ENCODE measurements at places on chromosomes 11 and 22.

DNA sequence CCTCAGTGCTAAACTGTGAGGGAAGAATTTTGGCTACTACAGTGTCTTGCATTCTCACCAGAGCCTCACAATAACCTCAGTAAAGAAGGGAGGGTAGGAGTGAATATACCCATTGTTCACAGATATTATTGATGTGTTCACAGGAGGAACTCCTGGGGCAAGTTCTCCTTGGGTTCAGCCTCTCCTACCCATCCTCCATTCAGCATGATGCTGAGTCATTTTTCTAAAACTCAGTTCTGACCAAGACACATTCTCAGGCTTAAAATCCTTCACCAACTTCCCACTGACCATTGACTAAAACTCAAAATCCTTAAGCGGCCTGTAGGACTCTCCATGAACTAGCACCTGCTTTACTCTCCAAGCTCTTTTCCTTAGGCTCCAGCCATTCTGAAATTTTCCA, 48.7 kb downstream of the SYTL2 start:
- DNase-seq = no peak

GRCh38 chr11:134024420-134025081, 44.3 kb upstream of the JAM3 start:
- no peak for DNase-seq

DNA sequence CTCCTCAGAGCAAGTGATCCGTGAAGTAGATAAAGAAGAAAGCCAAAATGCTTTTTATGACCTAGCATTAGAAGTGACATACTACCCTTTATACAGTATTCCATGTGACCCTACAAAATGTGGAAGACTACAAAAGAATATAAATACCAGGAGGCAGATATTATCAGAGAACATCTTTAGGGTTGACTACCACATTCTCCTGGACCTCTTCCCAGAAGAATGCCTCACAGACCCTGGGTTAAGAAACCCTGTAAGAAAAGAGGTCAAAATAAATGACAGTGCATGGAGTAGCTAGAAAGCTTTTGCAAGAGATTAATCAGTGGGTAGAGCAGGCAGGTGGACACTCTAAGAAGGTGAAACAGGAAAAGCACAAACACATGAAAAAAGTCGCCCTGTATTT, 69.2 kb downstream of the FANCF start:
- no peak for DNase-seq

- DNase-seq = no peak
Observed at GRCh38 chr22:37910890-37911672, 5.0 kb downstream of the MICALL1 start.

GRCh38 chr22:46737105-46737975, 712 bp downstream of the CERK start:
- DNase-seq = no peak

DNA sequence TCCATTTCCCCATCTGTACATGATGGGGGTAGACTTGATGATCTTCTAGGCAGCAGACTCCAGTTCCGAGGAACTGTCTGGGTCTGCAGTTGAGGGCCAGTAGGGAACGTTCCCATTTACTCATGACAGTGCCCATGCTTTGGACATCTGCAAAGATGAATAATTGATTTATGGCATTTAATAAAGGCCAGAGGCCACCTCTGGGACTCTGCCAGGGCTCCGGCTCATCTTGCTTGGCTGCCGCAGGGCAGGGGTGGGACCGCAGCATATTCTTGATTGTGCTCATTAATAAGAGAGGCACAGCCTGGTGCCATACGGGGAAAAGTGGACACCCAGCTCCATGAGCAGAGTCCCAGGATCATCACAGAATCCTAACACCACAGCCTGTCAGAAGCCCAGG, 28.1 kb upstream of the KLHL35 start:
- DNase-seq = no peak

DNA sequence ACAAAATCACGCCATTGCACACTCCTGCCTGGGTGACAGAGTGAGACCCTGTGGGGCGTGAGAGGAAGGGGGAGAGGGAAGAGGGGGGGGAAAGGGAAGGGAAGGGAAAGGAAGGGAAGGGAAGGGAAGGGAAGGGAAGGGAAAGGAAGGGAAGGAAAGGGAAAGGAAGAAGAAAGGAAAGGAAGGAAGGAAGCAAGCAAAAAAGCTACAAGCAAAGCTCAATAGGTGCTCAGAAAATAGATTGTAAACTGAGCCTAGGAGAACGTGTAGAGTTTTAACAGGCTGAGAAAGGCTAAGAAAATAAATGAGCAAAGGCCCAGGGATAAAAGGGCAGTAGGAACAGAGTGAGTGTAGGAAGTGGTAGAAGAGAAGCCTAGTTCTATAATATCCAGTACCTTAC, 30.8 kb upstream of the GDPD4 start:
- no peak for DNase-seq

DNA sequence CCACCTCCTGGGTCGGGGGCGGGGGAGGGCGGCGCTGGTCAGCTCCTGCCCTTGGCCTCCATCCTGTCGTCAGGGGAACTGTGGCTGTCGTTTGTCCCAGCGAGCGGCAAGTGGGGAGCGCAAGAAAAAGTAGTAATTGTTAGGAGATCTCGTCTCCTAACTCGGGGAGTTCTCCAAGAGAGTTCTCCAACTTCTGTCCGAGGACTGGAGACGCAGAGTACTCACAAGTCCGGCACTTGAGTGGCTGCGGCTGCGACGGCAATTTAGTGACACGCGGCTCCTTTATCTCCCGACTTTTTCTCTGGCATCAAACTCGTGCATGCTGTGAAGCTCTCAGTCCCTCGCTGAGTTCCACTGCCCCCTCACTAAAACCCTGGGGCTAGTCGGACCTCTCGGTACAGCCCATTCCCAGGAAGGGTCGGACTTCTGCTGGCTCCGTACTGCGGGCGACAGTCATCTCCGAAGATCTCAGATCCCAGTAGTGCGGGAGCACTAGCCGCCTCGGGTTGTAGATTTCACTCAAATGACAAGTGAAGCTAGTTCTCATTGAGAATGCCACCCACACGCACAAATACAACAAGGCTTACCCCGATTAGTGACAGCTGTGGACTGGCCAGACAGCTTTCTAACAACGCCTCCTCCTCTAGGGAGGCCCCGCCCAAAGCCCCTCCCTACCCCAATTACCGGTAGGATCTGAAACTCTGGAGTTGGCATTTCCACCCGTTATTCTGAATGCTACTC, at the start of gene PGR:
Gene PGR (minus strand): TSS at position 611 of the 741 bp plus-strand sequence. CDS start 743 bp downstream, outside the sequence.
- DNase-seq = no peak

DNA sequence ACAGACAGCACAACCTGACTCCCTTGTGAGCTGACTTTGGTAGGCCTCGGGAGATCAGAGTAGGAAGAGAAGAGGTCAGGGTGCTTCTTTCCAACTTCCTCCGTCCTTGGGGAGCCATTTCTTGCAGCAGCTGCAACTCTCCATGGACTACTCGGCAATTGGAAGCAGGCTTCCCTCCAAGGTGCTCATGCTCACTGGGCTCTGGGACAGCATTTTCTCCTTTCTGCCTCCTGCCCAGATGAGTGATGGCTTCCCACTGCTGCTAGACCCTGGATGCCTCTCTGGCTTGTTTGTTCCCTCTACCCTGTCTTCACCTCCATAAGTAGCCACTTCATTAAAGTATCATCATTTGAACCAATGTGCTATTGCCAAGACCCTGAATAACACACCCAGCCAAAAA, 8.2 kb upstream of the PRSS23 start:
- DNase-seq = no peak

- no peak for DNase-seq
Observed at GRCh38 chr11:13927481-13927880, 35.0 kb upstream of the SPON1 start.

DNA sequence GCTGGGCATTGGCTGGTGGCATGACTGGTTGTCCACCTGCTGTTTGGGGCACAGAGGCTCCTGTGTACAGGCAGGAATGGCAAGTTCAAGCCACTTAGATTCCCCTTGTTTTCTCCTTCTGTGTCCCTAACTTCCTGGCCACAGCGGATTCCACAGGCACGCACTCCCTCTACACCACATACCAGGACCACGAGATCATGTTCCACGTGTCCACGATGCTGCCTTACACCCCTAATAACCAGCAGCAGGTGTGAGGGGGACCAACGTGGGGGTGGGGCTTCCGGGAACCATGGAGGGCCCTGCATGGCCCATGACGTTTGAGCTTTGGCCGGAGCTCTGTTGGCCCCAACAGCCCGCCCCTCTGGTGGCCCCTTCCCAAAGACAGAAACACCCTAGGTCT, 7.8 kb downstream of the SIPA1 start:
- DNase-seq = peak; percentile 33

DNA sequence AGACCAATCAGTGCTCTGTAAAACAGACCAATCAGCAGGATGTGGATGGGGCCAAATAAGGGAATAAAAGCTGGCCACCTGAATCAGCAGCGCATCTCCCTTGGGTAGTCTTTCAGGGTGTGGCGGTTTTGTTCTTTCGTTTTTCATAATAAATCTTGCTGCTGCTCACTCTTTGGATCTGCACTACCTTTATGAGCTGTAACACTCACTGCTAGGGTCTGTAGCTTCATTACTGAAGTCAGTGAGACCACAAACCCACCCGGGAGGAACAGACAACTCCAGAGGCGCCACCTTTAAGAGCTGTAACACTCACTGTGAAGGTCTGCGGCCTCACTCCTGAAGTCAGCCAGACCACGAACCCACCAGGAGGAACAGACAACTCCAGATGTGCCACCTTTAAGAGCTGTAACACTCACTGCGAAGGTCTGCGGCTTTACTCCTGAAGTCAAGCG, 175.5 kb upstream of the PDGFD start:
- no peak for DNase-seq

DNA sequence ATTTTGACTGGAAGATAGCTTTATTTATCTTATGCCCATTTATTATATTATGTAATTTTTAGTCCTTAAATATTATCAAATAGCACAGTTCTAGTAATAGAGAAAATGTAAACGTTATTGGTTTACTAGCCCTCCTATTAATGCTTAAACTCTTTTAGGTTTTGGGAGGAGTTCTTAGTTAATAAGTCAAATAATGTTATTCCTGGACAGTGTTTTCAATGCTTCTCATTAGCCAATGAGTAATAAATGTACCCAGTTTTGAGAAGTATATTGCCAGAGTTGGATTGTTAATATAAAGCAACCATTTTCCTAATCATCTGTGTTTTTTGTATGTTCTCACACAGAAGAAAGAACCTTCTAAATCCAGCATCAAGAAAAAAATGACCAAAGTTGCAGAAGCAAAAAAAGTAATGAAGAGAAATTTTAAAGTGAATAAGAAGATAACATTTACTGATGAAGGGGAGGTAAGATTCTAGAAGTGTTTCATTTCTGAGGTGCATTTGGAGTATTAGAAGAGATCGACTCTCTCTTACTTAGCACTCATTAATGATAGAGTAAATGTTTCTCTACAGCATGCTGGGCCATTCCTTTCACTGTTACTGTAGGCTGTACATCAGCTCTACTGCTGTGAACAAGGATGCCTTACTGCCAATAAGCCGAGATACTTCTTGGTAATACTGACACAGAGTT, 173.4 kb downstream of the DDX10 start:
- DNase-seq = no peak

GRCh38 chr22:34055525-34056200, 135.4 kb upstream of the LARGE1 start:
- DNase-seq = no peak

- DNase-seq = no peak
Observed at GRCh38 chr11:62505059-62505439, 41.6 kb downstream of the AHNAK start.

GRCh38 chr22:21959274-21960074, 6.8 kb upstream of the PPM1F start:
- no peak for DNase-seq

DNA sequence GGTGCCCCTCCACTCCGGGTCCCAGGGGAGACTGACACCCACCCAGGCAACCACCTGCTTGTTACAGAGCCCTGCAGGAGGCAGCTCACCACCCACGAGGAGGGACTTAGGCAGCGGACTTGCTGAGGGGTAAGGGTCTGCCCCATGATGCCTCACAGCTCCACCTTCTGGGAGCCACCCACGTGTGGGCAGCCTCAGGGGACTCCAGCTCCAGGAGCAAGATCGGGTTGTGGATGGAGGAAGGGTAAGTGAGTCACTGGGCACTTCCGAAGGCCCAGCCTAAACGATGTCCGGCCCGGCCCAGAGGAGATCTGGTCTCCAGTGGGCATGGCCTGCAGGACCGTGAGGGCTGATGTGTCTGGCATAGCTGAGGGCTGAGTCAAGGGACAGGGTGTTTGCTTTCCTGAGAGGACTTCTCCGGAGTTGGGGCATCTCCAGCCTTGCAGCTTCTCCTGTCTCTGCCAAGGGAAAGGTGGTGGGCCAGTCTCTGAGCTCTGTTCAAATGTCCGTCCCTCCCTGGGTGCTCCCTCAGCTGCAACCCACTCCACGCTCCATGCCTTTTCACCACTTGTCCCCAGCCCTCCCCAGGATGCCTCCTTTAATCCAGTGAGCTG, 32.3 kb upstream of the P2RY2 start:
- DNase-seq = no peak

- no peak for DNase-seq
Observed at GRCh38 chr11:19676475-19677380, 35.9 kb upstream of the NAV2 start.

DNA sequence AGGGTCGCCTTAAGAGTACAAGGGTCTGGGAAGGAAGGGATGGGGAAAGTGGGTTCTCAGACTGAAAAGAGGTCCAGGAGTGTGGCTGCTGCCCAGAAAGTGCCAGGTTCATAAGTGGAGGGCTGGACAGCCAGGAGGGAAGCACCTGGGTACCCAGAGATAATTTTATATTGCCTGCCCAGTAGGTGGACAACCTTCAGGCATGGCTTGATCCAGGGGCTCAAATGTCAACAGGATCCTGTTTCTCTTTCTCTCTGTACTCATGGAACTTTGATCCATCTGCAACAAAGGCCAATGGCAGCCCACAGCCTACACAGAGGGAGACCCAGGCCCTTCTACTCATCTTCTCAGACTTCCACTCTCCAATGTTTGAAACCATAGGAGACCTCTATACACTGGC, 80.5 kb upstream of the GRK3 start:
- no peak for DNase-seq

GRCh38 chr11:10483584-10483983, 28.5 kb downstream of the AMPD3 start:
- no peak for DNase-seq

- DNase-seq = no peak
Observed at GRCh38 chr11:124442442-124442841, 3.1 kb downstream of the OR8B8 start.

- no peak for DNase-seq
Observed at GRCh38 chr11:47136327-47136726, 40.4 kb downstream of the ARFGAP2 start.

- DNase-seq = no peak
Observed at GRCh38 chr11:36469063-36469462, 41.0 kb downstream of the TRAF6 start.

- DNase-seq = no peak
Observed at GRCh38 chr22:36925388-36926290, 12.2 kb downstream of the CSF2RB start.

DNA sequence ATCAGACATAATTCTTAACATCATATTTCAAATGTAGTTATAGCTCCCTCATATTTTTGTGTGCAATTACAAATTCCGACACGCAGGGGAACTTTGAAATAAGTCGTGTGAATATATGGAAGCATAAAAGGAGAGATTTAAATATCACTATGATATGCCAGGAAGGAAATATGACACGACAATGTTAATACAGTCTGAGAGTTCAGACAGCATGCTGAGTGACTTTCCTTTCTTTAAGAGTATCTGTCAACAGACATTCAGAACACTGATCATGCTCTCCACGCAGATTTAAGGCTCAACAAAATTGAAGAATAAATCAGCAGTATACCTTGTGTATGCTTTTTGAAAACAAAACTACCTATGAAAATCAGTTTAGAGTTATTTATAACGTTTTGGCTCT, 232.6 kb upstream of the CARD18 start:
- DNase-seq = no peak

GRCh38 chr22:23062616-23063538, 7.4 kb upstream of the GNAZ start:
- DNase-seq = no peak

GRCh38 chr22:38950527-38951295, 6.7 kb upstream of the APOBEC3A start:
- no peak for DNase-seq

Measured in astrocyte of the cerebellum (primary cell).